Activated T-helper 1 cell treated with anti-CD3 and anti-CD28 coated beads, Interleukin-2, amount 50 U/mL, for 16 hours (primary cell): ENCODE measurements at places on chromosomes 3 and 15.

DNA sequence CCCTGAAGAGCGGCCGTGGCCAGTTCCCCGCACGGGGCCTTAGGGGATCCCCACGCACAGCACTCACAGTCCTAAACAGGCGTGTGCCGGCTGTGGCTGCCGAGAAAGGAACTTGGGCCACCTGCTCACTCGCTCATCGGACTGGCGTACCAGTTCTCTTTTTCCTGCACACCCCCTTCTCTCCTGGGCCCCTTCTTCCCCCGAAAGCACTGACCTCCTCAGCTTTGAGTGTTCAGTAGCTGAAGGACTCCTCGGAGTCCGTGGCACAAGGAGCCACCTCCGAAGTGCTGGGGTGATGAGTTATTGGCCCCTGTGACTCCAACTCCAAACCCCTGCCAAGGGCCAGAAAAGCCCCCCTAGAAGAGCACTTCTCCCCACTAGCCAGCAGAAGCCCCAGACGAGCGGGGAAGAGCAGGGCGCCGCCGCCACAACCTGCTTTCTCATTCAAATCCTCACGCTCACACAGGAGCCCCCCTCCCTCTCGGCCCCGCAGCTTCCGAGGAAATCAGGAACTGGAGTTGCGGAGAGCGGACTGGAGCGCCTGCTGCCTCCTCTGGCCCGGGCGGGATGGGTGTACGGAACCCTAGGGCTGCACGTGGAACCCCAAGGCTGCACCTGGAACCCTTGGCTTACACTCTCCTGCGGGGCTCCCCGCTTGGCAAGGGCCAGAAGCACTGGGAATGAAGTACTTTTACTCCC, at the start of gene PLCH1:
PLCH1 (minus strand) TSS at position 446 of the 699 bp plus-strand sequence. CDS start 40,847 bp downstream, outside the sequence.
- no peak for DNase-seq

- DNase-seq, result no peak
Observed at GRCh38 chr3:1843111-1843510, 255.6 kb upstream of the CNTN4 start.

DNA sequence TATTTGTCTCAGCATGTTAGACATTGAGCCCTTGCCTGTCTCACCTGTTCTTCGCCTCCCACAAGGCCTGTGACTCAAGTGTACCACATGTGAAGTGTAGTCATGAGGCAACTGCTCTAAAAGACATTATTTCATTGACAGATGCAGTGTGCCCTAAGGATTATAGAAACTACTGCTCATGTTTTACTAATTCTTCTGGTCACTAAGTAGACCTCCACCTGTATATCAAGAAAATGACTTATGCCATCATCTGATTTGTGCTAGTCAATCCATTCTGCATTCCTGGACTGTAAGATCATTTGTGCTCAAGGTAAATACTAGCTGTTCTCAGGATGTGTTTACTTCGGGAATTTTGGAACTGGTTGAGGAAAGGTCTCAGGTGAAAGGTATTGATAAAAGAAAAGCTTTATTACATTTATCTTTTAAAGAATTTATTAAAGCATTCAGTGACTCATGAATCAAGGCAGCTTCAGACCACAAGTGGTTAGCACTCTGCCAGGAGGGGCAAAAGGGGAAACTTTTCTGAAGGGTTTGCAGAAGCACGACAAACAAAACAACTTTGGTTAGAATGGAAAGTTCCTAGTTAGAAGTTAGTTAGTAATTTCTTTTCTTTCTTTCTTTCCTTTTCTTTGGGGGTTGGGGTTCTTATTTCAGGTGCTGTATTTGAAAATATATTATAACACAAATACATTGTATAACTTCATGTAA, 465.3 kb upstream of the CBLB start:
- no peak for DNase-seq

GRCh38 chr3:124116906-124117305, 125.0 kb upstream of the ROPN1 start:
- DNase-seq, result no peak

DNA sequence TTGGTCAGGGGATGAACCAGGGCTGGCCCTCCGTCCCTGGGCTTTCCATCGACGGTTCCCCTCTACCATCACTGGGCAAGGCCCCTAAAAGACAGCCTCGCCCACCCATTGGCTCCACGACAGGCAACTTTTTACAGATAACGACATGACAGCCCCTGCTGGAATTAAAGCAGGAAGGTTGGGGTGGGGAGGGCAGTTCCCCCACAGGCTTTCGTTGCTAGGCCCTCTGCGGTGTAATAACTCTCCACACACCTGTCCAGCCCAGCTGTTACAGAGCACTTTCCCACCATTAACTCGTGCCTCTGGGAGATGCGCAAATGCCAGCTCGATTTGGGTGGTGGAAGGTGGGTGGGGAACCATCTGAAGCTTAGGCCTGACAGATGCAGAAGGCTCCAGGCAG, 264.2 kb upstream of the TLE3 start:
- no peak for DNase-seq

DNA sequence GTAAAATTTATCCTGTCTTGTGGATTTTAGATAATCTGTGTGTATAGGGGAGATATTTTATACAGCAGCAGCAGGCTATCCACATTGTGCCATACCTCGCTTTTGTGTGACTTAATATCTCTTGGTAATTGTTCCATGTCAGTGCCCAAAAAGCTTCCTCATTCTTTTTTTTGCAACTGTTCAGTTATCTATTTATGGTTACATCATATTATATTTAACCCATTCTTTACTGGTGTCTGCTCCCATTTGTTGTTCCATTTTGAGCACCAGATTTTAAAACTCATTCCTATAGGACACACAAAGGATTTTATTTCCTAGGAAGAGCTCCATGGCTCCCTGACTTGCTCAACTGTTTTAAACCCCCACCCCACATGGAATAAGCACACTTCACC, 86.3 kb upstream of the RASGRP1 start:
- DNase-seq, result no peak
